ENCODE measurements at places on chromosomes 13 and 19. TPM values are rescaled to one million over a fixed set of nuclear protein-coding genes. Genes with fewer than 3 reads are reported as not detected.

The MZF1 gene
- 20.4 TPM for total RNA-seq

The SWSAP1 gene
- 1.7 TPM for total RNA-seq

The TMEM221 gene
- 2.6 TPM for total RNA-seq

The LHFPL6 gene
- total RNA-seq = 14.4 TPM

The LENG9 gene
- 6.9 TPM for total RNA-seq

The TEAD2 gene
- total RNA-seq = 45.3 TPM

The PPM1N gene
- 0.64 TPM for total RNA-seq

The ZNF530 gene
- 9.0 TPM for total RNA-seq

All from myocyte (in vitro differentiated cells).